ENCODE measurements at places on chromosomes 13 and 19.

DNA sequence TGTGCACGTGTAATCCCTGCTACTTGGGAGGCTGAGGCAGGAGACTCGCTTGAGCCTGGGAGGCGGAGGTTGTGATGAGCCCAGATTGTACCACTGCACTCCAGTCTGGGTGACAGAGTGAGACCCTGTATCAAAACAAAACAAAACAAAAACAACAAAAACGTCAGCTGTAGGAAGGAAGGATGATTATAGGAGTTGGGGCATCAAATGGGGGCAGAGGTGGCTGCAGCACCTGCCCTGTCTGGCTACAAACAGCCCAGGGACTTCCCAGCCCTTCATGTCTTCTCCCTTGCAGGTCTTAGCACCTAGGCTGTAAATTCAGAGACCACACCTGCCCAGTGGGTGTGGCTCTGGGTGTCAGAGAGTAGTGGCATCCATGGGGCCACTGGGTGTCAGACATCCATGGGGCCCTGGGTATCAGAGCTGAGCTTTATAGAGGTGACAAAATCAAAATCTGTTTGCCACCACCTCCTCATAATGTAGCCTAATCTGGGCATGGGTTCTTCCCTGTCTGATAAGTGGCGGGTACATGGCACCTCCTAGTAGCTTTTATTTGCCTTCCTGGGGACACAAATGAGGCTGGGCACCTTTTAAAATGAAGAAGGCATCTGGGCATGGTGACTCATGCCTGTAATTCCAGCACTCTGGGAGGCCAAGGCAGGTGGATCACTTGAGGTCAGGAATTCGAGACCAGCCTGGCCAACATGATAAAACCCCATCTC lies 4.7 kb upstream of the B3GNT3 start:
- peak; percentile 68 for DNase-seq

GRCh38 chr19:54271106-54271505 lies 9.8 kb downstream of the LILRB2 start:
- DNase-seq, result no peak

- no peak for DNase-seq
These were observed at the start of gene LGALS14 for GRCh38 chr19:39704181-39705044. TSS of gene LGALS14 (plus strand) at chr19:39704481. CDS start at chr19:39704529, 48 bp downstream.

DNA sequence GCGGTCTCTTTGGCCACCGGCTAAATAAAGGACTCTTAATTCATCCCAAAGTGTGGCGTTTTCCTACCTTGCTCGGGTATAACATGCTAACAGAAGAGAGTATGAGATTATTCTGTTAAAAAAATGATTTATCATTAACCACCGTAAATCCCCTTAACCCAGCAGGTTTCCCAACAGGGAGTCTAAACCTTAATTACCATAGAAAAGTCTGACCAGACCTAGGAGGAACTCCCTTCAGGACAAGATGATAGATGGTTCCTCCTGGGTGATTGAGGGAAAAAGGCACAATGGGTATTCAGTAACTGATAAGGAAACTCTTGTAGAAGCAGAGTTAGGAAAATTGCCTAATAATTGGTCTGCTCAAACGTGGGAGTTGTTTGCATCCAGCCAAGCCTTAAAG lies 193.7 kb downstream of the ZNF737 start:
- DNase-seq, result no peak

DNA sequence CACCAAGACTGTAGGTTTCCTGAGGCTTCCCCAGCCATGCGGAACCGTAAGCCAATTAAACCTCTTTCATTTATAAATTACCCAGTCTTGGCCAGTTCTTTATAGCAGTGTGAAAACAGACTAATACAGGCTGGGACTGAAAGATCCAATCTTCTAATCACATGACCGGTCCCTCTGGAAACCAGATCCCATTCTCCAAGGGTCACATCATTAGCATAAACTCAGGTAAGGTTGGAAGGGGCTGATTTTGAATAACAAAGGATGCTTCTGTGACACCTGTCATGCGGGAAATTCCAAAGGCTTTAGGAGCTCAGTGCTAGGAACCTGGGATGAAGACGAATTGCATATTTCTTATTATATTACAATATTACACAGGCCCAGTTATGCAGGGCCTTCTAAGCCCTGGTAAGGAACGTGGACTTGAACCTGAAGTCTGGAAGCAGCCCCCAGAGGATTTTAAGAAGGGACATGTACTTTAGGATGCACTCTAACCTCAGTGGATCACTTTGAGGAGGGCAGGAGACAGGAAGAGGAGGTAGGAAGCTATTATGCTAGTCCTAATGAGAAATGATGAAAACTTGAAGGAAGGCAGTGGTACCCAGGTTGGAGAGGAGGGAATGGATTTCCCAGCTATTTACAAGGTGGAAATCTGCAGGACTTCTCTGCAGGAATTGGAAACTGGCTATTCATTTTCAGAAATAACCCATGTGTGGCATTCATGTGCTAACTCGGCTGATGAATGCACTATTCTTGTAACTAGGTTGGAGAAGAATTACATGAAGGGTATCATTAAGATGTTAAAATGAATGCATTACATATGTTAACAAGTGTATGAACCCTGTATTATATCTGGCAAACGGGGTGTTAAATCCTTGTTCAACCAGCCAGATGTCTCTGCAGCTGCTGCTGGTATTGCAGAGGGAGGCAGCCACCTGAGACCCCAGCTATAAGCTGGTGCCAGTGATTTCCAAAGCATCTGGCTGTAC lies 19.3 kb downstream of the TNFSF11 start:
- DNase-seq, result no peak

- no peak for DNase-seq
These were observed 29.6 kb downstream of the ADPRHL1 start for GRCh38 chr13:113423520-113424163.

- no peak for DNase-seq
These were observed 3.8 kb downstream of the PLPP2 start for GRCh38 chr19:287381-287871.

GRCh38 chr19:3621689-3622088 lies 4.9 kb downstream of the CACTIN start:
- no peak for DNase-seq

Data from small intestine (tissue), 16 donors.